ENCODE measurements at places on chromosomes 6 and 20.
A peak's percentile ranks its signal among the peaks of the same experiment; 100 is the strongest.

DNA sequence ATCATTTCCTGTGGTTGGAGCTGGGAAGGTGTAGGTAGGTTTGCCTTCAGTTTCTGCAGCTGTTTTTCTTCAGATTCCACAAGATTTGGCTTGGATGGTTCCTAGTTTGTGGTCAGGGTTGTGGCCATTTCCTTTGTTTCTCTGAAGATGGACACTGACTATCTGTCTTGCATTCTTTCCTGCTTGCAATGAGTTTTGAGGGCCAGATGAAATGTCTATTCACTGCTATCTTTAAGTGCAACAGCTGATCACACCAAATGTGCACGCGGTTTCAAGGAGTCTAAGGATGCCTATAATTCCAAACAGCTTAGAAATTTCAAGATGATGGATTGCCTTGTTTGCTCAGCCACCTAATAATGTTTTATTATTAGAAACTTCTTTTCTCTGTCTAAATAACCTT lies 28.4 kb downstream of the IL20RA start:
- no peak for DNase-seq

- DNase-seq, result no peak
These were observed 215.0 kb downstream of the SYNDIG1 start for GRCh38 chr20:24684421-24684871.

DNA sequence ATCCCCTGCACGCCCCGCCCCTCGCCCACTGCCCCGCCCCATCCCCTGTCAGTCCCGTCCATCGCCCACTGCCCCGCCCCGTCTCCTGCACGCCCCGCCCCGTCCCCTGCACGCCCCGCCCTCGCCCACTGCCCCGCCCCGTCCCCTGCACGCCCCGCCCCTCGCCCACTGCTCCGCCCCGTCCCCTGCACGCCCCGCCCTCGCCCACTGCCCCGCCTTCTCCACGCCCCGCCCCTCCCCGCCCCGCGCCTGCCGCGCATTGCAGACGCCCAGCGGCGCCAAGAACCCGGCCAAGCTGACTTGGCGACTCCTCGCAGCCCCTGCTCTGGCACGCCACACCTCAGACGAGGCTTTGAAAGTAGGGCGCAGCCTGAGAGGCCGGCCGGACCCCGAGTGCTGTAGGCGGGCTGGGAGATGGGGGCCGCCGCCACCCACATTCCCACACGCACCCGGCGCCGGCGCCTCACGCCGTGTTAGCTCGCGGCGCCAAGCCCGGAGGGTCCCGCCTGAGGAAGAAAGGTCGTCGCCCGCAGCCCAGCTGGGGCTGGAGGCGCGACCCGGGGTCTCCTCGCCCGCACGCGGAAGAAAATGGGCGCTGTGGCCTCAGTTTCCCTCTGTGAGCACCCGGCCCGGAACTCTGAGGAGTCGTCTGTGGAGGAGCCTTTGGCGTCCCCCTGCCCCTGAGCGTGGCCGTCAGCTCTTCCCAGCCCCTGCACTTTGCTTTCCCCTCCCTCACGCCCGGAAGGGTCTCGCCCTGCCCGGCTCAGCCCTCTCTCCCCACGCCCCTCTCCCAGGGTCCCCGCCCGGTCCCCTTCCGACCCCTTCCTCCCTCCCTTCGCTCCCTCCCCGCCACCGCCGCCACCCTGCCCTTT lies at the start of gene RAD21L1:
Gene RAD21L1 (plus strand): TSS at position 262 of the 872 bp plus-strand sequence. CDS start 2,410 bp downstream, outside the sequence.
- peak; percentile 87 for DNase-seq

GRCh38 chr20:59455402-59456341 lies 148.7 kb upstream of the PHACTR3 start:
- no peak for DNase-seq

DNA sequence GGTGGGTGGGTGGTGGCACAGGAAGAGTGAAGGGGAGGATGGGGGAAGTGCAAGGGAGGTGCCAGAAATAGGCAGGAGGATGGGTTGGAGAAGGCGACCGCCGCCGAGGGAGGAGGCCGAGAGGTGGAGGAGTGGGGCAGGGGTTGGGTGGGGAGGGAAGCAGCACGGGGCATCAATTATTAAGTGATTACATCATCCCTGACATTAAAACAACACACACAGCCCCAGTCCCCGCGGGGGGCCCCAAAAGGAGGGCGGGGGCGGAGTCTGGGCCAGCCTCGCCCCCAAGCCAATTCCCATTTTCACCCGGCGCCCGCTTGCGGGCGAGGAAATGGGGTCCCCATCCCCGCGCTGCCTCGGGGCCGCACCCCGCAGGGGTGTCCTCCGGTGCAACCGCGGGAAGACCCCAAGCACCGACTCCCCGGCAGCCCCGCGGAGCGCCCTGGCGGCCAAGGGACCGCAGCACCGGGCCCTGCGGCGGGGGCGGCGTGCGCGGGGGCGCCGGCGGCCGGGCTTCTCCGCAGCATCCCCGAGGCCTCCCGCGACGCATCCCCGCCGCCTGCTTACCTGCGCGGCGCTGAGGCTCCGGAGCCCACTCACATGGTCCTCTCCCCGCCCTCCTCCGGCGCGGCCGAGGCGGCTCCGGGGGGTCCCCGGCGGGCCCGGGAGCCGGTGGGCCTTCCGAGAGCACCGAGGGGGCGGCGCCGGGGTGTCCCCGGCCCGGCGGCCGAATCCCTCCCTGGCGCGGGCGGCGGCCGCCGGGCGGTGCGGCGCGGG lies 663 bp downstream of the FYN start:
- DNase-seq, result peak; percentile 78

GRCh38 chr6:13141387-13141786 lies 186.9 kb downstream of the TBC1D7 start:
- DNase-seq, result no peak

DNA sequence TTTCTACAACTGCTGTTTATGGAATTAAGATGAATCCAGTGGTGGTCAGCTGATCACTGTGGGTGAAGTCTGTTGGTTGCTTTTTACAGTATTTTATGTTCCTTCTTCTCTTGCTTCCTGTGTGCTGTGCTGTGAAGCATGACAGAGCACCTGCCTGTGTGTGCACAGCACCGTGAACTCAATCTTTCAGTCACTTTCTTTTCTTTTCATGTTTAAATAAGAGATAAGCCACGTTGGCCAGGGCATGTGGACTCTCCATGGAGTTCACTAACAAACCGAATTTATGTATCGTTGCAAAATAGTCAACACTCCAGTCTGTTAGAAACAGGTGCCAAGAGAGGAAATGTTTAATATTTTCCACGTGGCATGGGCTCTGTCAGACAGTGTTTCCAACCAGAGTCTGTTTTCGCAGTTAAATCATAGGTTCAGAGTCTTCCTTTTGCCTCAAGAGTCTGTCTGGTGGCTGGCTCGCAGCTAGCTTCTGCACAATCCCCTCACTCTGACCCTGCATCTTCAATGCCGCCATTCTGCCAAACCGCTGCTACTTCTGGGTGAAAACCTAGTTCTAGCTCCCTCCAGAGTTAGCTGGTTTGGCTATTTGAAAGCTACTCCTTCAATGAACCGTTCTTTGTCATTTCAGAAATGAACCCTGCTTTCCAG lies 73.2 kb downstream of the QRSL1 start:
- no peak for DNase-seq

- DNase-seq, result no peak
These were observed 598.8 kb upstream of the CDH4 start for GRCh38 chr20:60653111-60653845.

Data from left lung (tissue), 14 donors.